ENCODE measurements at places on chromosomes 3 and 15.

GRCh38 chr3:175489406-175489805, 630.3 kb downstream of the NAALADL2 start:
- DNase-seq = no peak

DNA sequence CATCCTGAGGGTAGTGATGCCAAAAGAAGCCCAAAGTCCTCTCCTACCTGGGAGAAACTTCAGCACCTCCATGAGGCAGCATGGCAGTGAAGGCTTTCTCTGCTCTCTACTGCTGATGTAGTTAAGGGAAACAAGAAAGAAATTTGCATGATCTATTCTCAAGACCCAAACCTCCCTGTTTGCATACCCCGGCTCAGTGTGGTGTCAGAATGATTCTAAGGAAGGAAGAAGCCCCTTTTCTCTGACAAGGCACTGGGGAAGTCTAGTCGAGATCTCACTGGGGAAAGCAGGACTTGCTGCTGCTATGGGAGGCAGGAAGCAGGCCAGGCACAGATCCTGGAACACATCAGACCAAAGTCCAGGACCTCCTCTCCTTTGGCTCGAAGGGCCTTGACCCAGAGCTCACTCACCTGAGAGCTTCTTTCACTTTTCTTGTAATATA, 89.4 kb upstream of the ICE2 start:
- no peak for DNase-seq

DNA sequence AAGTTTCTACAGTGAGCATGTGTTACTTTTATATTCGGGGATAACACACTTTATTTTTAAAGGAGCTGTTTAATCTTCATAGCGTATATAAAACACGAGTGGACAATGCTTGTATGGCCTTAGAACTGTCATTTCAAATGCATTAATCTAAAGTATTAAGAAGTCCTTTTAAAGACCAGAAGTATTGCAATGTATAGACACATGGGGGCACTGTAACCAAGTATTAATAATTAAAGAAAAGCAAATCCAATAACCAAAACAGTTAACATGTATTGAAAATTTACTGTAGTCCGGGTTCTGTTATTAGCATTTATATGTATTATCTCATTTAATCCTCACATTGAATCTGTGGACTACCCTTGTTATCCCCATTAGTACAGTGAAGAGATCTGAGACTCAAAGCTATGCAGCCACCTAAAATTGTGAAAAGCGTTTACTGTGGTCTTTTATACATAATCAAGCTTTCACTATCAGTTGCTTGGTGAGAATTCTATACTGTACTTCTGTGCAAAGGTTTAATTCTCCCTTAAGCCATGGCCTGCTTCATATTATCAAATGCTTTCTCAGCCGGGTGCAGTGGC, 10.1 kb downstream of the ARL14 start:
- DNase-seq = peak; percentile 29

GRCh38 chr3:99188936-99189335, 287.4 kb upstream of the DCBLD2 start:
- no peak for DNase-seq

DNA sequence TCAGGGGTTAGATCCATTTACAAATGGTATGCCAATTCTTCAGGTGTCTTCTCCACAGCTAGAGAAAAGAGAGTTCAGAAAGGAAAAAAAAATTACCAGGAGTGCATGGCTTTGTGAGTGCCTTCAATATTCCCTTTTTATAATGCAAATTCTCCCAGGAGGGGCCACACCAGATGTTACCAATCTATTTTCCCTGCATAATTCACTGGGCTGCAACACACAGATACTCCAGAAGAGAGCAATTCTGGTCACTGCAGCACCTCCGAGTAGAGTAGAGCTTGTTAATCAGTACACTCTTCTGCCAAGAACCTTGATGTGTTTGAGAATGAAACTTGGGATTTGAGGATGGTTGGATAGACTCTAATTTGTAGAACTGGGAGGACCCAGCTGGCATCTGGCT, 80.7 kb upstream of the SPRED1 start:
- no peak for DNase-seq

GRCh38 chr15:65743637-65744252, 48.3 kb downstream of the DENND4A start:
- no peak for DNase-seq

GRCh38 chr3:189842681-189843602, 211.8 kb downstream of the TP63 start:
- peak; percentile 51 for DNase-seq

DNA sequence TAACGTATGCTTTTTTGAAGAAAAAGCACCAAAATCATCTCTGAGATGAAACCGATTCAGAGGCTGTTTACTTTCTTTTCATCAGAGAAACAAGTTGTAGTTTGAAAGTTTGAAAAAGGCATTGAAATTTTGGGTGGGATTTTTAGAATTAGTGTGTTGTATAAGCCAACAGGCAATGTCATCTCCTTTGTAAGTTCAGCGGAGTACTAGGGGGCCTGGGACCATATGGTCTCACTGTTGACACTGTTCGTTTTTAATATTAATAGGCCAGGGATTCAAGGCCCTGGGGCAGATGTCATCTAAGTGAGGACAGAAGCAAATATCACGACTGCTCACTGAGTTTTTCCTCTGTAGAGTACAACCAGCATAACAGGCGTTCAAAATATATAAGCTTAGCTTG, 256.2 kb upstream of the RARB start:
- no peak for DNase-seq

- DNase-seq = no peak
These were observed 23.1 kb downstream of the PTX3 start for GRCh38 chr3:157459706-157460105.

GRCh38 chr3:129346695-129347457, 68.2 kb downstream of the HMCES start:
- no peak for DNase-seq

DNA sequence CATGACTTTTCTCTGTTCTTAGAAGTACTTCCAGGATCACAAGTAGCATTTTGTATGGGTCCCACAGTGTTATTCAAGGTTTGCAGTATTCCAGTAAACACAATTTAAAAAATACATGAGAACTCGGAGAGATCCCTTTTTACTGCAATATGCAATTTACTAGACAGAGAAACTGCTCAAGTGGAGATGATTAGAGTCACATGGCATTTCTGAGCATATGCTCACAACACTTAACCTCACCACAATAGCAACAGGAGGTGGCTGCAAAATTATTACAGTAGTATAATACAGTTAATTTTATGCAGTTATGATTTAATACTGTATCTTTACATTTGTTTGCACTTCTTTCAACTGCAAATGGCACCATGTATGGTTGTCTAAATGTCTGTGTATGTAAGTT, 87.5 kb downstream of the PIK3CB start:
- no peak for DNase-seq

- DNase-seq = no peak
These were observed 109.7 kb upstream of the FAM3D start for GRCh38 chr3:58776231-58776630.

DNA sequence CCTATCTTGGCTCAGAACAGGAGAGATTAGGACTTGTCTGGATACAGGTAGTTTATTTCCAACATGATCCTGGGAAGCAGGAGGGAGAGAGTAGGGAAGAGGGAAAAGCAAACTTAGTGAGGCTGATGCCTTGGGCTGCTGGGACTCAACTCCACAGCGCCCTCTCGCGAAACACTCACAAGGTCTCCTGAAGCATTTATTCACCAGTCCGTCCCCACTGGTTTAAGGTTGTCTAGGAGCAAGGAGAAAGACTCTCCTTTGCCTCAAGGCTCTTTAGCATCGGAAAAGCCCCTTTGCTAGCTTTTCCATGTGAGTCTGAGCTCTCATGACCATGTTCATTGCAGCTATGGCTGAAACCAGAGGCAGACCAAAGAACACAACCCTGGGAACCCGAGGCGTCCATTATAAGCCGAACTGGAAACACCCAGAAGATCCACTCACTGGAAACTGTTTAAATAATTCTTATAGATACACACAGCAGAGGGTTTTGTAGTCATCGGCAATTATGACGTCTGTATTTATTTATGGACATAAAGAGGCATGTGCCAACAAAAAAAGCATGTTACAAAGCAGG, 244.5 kb downstream of the CD47 start:
- DNase-seq = peak; percentile 80

GRCh38 chr3:154973851-154974250, 106.3 kb upstream of the MME start:
- DNase-seq = peak; percentile 23

DNA sequence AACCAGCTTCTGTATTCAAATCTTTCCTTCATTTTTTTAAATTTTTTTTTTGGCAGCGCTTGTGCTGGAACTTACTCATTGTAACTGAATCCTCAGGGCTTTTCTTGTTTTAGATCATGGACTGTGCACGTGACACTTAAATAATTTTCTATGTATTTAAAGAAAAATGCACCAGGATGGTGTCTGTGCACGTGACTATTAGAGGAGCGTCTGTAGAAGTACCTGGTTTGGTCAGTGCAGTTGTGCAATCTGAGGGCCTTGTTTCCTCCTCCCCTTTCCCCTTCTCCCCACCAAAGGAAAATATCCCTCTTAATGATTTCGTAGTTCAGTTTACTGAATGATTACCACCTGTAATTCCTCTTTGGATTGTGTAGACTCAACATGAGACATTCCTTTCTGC, 31.3 kb downstream of the EDEM1 start:
- peak; percentile 11 for DNase-seq

DNA sequence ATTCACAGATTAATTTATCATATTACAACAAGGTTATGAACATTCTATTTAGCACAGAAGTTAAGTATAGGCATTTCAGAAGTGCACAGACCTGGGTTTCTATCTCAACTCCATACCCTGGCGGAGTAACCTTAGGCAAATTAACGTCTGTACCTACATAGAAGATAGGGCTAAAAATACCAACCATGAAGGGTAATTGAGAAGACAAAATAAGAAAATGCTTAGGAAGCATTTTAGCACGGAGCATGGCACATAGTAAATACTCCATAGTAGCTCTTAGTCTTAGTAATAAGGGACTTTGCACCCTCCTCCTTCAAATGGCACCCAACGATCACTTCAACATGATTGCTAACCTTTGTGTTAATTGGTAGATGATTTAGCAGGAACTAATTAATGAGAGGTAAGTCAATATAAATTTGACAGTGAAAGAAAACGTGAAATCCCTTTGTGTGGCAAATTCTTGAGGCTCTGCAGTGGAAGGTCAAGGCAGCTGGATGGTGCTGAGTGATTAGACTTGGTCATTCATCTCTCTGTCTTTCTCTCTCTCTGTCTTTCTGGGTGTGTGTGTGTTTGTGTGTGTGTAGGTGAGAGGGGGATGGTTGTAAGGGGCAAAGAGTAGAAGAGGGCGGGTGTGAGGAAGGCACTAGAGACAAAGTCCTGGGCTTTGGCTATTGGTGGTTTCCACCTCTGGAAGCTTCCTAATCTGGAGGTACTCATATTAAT, 131.1 kb upstream of the PHLDB2 start:
- DNase-seq = no peak

GRCh38 chr3:21357241-21357640, 393.8 kb downstream of the ZNF385D start:
- no peak for DNase-seq

- DNase-seq = no peak
These were observed 24.4 kb downstream of the LARP6 start for GRCh38 chr15:70829371-70830166.

- DNase-seq = no peak
These were observed 38.3 kb downstream of the IFT57 start for GRCh38 chr3:108183971-108184370.

GRCh38 chr3:48819234-48820221, 28.1 kb downstream of the PRKAR2A start:
- DNase-seq = no peak

DNA sequence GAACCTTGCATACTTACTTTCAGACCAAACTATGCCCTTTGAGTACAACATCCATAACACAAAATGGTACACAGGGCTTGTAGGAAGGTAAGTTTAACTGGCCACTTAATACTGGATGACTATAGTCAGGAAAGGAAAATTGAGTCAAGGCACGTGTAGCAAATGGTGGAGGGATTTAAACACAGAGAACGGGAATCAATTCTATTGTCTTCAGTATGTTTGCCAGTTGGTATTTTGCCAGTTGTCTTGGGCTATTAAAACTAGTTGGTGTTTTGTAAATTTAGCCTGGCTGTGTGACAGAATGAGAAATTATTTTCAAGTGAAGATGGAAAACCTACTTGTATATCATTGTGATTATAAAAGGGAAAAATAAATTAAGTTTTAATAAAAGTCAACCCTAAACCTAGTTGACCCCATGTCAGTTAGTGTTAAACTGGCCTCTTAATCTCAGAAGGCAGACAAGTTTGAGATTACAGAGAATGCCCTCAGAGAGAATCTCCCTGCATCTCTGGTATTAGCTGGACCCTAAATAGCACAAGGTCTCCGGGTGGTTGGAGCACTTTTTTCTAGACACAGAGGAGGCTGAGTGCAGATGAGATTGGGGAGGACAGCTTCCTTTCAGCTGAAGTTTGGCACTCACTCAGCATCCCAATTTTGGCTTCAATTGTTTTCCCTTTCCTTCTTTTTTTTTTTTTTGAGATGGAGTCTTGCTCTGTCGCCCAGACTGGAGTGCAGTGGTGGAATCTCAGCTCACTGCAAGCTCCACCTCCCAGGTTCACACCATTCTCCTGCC, 91.2 kb downstream of the MB21D2 start:
- no peak for DNase-seq

DNA sequence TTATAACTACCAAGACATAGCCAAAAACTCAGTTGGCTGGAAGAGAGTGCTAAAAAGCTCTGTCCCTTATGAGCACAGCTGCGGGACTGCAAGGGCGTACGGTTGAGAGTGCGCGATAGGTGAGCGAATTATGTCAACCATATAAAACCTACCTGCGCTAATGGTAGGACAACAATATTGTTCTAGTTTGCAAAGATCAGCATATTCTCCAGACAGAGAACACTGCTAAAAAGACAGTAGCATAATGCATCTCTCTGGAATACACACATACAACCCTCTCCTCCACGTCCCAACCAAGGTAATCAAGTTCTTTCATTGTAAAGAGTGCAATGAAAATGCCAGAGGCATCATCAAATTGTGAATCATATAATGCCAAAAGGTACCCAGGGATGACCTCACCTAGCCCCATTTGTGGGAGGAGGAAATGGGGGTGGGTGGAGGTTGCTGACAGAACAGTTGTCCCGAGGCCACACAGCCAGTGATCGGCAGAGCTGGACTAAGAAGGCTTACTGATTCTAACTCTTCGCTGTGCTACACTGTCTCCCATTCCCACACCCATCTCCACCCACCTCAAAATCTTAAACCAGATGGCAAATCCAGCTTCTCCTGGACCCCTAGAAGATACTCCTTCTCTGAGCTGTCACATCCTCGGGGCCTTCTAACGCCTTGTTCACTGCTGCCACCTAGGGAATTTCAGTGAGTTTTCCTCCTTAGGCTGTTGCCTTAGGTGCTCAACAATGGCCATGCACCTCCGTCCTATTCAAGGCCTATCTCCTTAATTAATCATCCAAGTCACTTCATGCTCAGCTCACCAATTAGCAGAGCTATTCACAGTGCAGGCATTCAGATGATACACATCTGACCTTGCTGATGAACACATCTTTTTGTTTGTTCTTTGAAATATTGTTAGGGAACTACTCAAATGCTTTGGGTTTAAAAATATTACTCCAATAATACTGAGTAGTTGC, 60.7 kb downstream of the RPL22L1 start:
- DNase-seq = peak; percentile 86
